ENCODE measurements at places on chromosomes 4 and X. TPM values are rescaled to one million over a fixed set of nuclear protein-coding genes. Genes with fewer than 3 reads are reported as not detected.
A peak's percentile ranks its signal among the peaks of the same experiment; 100 is the strongest.

PPEF1 gene
- 0.14 TPM for total RNA-seq

DNA sequence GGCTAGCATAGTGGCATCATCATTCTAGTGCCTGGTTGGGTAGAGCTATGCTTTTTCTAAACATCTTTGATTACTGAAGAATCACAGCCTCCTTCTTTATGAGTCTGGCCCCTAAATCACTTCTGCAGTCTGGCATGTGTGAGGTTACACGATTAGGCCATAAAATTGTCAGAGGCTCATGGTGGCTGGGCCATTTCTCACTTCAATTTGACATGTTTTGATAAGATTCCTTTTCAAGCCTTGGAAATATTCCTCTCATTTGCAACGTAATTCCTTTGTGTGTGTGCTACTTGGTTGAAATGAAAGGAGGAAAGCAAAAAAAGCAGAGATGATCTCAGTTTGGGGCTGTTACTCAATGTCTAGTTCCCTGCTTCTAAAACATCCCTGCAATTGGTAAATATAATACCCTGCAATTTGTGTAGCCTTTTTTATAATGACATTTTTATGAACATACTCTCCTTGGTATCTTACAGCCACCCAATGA, 6.2 kb downstream of the CCKAR start:
- H3K4me1 ChIP-seq: no peaks in the 10 kb centered on the region
- no peak overlapping the region for H3K27ac ChIP-seq
- peak; percentile 84 for DNase-seq
- no peak overlapping the region for H3K4me3 ChIP-seq

- DNase-seq: peak; percentile 22
- no peak overlapping the region for H3K27ac ChIP-seq
- H3K4me3 ChIP-seq: no peak overlapping the region
- H3K27me3 ChIP-seq: no peaks in the 10 kb centered on the region
Measured at GRCh38 chrX:119406776-119407175, 7.6 kb downstream of the SLC25A43 start.

NSUN7 gene
- total RNA-seq: 2.1 TPM

DNA sequence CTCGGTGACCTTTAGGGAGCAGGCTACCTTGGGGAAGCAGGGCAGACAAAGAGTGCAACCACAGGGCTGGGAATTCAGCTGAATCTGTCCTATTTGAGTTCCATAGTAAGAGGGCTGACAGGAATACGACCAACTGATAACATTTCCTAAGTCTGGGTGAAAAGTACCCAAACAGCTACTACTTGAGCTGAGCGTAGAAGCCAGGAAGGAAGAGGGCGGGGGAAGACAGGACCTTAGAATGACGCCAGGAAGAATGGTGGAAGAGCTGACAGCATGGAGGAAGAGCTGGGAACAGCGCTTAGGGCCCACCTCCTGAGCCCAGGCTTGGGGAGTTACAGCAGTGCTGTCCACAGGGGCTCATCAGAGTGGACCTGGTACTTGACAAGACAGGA, 14.4 kb downstream of the MECP2 start:
- H3K4me1 ChIP-seq: peaks cover 8% of the 10 kb centered on the region
- H3K27me3 ChIP-seq: no peaks in the 10 kb centered on the region
- DNase-seq: no peak
- H3K36me3 ChIP-seq: no peaks in the 10 kb centered on the region
- no peak overlapping the region for H3K4me3 ChIP-seq

SMIM43 gene
- not detected for total RNA-seq

RIBC1 gene
- total RNA-seq: 0.34 TPM

NAT8L gene
- total RNA-seq: 1.2 TPM

TNMD gene
- total RNA-seq: not detected

- H3K4me1 ChIP-seq: no peaks in the 10 kb centered on the region
- no peak overlapping the region for H3K4me3 ChIP-seq
- no peaks in the 10 kb centered on the region for H3K27me3 ChIP-seq
Measured at GRCh38 chr4:86376850-86377249, 17.0 kb upstream of the MAPK10 start.

DNA sequence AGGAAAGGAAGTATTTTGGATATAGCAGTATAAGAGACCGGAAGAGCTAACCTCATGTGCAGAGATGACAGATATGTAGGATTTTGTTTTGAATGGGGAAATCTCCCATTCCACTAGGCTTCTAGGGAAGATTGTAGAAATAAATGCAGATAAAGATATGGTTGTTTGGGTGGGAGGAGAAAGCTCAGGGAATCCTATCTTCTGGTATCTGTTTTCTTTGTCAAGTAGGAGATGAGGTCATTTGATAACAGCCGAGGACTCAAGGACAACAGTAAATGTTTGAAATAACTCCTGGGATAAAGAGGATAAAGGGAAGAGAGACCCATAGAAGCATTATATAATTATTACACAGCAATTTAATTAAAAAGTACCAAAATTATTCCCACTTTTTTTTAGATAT, 24.7 kb upstream of the ZMAT1 start:
- H3K27ac ChIP-seq: no peak overlapping the region
- no peaks in the 10 kb centered on the region for H3K36me3 ChIP-seq
- DNase-seq: no peak
- no peaks in the 10 kb centered on the region for H3K4me1 ChIP-seq
- no peak overlapping the region for H3K4me3 ChIP-seq
- H3K27me3 ChIP-seq: no peaks in the 10 kb centered on the region

DNA sequence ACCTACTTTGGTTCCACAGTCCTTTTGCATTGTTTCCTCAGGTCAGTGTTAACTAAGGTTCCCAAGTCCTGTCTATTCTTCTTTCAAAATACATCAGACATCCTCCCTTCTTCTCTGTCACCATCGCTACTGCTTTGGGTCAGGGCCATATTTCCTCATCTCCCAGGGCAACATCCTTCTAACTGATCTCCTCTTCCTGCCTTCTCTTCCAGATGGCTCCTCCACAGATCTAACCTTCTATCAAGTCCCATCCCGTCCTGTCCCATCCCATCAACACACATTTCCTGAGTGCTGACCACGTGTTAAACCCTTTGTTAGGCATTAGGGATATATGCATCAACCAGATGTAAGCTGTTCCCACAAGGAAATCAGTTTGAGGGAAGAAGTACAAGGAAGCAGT, 25.9 kb downstream of the PLAC1 start:
- no peaks in the 10 kb centered on the region for H3K27me3 ChIP-seq
- no peaks in the 10 kb centered on the region for H3K4me1 ChIP-seq
- no peaks in the 10 kb centered on the region for H3K36me3 ChIP-seq
- no peak overlapping the region for H3K4me3 ChIP-seq
- no peak overlapping the region for H3K27ac ChIP-seq

- no peak overlapping the region for H3K4me3 ChIP-seq
- no peaks in the 10 kb centered on the region for H3K4me1 ChIP-seq
- no peak for DNase-seq
- no peak overlapping the region for H3K27ac ChIP-seq
Measured at GRCh38 chr4:165700855-165701254, 172.2 kb upstream of the TLL1 start.

ZAR1 gene
- not detected for total RNA-seq

DKK2 gene
- total RNA-seq: 2.1 TPM

TBX22 gene
- total RNA-seq: not detected

DNA sequence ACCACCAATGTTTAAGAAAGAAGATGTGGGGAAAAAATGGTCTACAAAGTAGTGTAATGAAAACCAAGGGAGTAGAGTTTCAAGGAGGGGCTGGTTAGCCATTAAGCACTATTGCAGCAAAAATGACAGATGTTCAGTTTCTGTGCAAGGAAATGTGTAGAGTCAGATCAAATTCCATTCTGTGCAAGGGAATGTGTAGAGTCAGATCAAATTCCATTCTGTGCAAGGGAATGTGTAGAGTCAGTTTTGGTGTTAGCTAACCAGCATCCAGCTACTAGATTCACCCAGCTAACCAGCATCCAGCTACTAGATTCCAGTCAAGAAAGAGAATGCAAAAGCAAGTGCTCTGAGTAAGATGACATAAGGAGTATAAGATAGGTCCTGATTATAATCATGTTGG, 208.8 kb downstream of the COX18 start:
- DNase-seq: no peak
- no peaks in the 10 kb centered on the region for H3K27me3 ChIP-seq
- no peak overlapping the region for H3K4me3 ChIP-seq

GRCh38 chrX:9825129-9825790, 39.0 kb downstream of the SHROOM2 start:
- no peaks in the 10 kb centered on the region for H3K36me3 ChIP-seq
- H3K4me1 ChIP-seq: peaks cover 3% of the 10 kb centered on the region
- no peak overlapping the region for H3K27ac ChIP-seq
- H3K4me3 ChIP-seq: no peak overlapping the region

DNA sequence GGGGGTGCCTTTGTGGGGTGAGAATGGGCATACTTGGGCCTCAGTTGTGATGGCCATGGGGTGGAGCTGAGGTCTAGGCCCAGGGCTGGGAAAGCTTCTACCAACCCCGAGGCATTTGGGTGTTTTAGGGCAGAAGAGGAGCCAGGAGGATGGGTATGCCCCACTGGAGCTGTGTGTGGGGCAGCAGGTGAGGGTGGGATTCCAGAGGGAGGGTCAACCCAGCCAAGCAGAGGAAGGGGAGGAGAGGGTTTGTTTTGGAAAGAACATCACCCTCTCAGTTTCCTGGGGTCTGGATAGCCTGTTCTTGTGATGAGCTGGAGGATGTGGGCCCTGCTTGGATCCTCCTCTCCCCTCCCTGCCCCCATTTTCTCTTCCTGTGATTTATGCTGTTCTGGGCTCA, 620 bp downstream of the IL9R start:
- no peak overlapping the region for H3K4me3 ChIP-seq
- no peaks in the 10 kb centered on the region for H3K27me3 ChIP-seq

DNA sequence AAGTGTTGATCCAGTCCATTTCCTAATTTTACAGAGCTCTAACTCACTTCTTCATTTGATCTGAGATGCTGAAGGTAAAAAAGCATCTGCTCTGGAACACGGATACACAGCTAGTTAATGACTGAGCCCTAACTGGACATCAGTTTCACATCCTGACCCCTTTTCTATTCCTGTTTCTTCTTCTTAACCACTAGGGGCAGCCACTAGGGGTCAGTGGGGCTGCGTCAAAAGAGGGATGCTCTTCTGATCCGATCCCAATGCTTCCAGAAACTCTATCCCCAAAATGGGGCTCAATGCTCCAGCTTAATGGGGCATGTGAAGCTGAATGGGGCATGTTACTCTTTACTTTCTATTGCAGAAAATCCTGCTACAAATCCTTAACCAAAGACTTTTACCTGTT, 33.4 kb upstream of the PHKA2 start:
- H3K36me3 ChIP-seq: no peaks in the 10 kb centered on the region
- H3K4me3 ChIP-seq: no peak overlapping the region
- no peaks in the 10 kb centered on the region for H3K27me3 ChIP-seq
- H3K4me1 ChIP-seq: no peaks in the 10 kb centered on the region
- no peak overlapping the region for H3K27ac ChIP-seq

DNA sequence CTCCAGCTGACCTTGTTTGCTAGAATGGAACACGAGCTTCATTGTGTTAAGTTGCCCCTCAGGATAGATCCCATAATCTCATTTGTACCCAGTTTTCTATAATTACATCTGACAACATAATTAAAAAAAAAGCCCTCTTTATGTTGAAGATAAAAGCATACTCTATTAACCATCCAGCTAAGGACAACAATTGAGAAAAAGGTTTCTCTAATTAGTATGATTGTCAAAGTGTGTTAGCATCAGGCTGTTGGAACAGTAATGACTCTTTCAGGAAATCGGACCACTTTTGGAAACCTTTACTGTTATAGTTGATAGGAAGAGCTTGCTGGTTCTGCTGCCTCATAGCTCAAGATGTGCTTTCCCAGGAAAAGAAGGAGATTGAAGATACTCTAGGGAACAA, 172.6 kb downstream of the FHIP1A start:
- H3K27ac ChIP-seq: no peak overlapping the region
- H3K4me3 ChIP-seq: no peak overlapping the region
- no peaks in the 10 kb centered on the region for H3K36me3 ChIP-seq
